Naive thymus-derived CD4-positive, alpha-beta T cell (primary cell): ENCODE measurements at places on chromosomes 5 and 9. TPM values are rescaled to one million over a fixed set of nuclear protein-coding genes. Genes with fewer than 3 reads are reported as not detected.

DNA sequence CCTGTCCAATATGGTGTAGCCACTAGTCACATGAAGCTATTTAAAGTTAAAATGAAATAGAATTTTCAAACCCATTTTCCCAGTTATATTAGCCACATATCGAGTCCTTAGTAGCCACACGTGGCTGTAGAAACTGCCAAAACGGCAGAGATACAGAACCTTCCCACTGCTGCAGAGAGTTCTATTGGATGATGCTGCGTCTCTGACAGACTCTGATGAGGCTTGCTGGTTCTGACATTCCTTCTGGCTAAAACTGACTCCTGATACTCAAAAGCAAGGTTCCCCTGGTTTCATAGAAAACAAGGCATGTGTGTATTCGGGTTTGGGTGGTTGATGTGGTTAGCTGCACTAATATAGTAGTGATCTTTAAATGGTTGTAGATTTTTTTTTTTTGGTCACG, 91.5 kb downstream of the TLE4 start:
- DNase-seq: no peak

DNA sequence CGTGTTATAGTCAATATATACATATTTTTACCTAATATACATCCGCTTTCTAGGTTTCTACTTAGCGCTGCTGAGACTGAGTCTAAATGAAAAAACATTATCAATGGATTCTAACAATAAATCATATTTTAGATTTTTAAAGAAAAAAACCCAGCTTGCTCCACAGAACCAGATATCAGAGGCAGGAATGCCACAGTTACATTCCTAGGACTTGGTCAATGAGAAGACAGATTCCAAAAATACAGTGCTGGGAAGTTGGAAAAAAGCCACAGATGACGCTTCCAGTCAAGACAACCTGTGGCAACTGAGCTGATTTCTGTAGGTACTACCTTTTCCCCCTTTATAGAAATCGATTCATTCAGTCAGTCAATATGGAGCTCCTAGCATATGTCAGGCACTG, 577 bp upstream of the CCDC112 start:
- DNase-seq: no peak

DNA sequence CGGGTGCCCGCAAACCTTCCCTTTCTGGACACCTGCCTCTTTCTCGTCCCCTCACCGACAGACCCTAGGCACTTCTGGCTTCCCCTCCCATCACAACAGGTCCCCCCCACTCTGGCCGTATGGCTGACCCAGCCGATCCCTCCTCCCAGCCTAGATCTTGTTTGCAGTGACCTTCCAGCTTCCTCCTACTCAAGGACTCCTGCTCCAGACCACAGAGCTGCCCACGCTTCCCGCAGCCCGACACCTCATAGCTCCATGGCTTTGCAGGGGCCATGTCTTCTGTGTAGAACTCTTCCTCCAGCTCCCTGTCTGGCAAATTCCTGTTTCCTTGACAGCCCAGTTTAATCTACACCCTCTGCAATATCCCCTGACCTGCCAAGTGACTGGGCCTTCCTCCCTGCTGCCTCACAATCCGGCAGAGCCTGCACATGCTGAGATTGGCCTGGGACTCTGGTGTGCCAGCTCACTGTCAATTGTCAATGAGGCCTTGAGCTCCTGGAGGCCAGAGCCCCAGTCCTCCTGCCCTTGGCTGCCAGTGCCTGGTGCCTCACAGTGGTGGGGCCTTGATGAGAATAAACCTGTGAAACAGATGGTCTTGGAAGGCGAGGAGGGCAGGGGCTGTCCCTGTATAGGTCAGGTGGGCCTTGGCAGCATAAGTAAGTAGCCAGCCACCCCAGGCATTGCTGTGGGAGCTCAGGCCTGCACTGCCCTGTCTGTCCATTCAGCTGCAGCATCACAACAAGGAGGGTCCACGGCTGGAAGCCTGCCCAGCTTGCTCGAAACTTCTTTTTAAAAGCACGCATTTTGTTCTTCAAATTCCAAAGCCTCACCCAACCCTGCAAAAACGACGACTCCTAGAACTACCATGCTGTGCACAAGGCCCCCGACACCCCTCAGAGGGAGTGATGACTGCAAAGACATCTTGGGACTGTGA, 50.5 kb downstream of the GADD45G start:
- DNase-seq: no peak

DNA sequence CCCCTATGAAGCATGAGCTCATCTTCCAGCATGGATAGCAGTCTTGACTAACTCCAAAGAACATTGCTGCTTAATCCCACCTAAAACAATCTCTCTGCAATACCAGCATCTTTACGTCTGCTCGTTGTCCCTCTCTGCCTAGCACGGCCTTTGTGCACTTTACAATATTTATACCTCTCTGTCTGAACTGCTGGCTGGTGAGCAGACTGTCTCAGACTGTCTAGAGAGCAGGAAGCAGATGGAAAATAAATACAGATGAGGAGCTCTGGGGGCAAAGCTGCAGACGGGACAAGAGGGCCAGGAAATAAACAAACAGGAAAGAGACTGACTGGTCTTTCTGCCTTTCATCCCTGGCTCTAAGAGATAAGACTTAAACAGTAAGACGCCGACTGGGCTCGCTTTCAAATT, 224.8 kb downstream of the ENC1 start:
- no peak for DNase-seq

DNA sequence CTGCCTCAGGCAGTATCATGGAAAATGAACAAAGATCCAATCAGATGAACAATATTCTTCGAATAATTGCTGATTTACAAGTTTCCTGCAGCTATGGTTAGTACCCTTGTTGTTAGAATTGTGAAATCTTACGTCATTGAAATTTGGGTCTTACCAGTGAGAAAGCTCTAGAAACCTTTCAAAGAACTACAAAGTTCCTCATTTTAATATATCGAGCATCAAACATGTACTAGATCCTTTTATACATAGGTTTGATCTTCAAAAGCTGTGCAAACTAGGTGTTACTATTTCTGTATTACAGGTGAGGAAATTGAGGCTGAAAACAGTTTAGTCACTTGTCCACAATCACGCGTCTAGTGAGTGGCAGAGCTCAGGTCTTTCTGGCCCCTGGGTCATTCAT, 43.7 kb upstream of the ANGPTL2 start:
- DNase-seq: no peak

DNA sequence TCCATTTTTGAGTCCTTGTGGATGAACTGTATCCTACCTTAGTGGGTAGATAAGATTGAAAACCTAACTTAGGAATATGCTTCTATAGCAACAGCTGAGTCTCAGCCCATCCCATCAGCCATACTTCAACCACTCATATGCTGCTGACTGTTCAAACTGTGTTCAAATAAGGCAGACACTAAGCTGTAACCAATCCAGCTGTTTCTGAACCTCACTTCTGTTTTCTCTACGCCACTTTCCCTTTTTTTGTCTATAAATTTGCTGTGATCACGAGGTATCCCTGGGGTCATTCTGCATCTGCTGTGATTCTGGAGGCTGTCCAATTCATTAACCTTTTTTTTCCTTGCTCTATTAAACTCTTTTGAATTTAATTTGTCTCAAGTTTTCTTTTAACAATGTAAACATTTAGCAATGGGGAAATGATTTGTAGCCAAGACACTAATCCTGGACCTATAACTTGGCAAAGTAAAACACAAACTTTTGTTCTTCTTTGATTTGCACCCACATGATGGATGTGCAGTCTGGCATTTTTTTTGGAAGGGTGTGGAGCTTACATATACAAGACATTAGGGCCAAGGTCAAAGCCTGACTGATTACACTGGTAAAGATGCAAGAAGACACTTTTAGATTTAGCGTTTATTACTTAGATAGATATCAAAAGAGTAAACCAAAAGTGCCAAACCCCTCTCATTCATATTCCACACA, 14.9 kb upstream of the SCGB3A2 start:
- DNase-seq: no peak

DNA sequence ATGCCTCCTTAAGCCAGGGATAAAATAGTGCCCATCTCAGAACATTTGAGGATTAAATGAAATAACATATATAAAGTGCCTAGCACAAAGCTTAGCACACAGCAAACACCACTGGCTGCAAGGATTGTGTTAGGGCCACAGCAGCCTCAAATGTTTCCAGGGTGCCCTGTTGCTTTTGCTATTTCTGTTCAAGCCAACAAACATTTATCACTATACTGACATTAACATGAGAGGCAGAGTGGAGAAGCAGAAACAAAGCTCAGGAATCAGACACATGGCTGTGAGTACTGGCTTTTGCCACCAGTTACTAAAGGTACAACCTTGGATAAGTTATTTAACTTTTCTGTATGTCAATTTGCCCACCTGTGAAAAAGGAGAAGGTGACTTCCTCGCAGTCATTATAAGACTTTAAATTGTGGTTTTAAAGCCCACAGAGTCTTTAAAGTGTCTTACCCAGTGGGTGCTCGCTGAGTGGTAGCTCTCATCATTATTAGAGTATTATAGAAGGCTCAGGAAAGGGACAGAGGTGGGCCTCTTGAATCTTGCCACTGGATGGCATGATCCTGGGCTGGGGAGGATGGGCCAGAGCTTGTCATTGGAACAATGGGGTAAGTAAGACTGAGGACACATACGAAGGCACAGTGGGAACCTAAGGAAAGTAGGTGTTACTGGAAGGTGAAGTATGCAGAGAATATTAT, 98.2 kb downstream of the MARCHF3 start:
- DNase-seq: no peak

DNA sequence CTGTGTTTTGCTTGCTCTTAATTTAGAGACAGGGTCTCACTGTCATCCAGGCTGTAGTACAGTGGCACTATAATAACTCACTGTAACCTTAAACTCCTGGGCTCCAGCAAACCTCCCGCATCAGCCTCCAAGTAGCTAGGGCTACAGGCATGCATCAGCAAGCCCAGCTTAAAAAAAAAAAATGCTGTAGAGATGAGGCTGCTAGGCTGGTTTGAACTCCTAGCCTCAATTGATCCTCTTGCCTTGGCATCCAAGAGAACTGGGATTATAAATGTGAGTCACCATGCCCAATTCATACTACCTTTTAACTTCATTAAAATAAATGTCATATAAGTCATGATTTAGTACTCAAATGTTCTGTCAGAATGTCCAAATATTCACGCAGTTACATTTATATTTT, 2195.7 kb upstream of the C9orf72 start:
- DNase-seq: no peak

- no peak for DNase-seq
These were observed 1.1 kb downstream of the HEXB start for GRCh38 chr5:74685979-74686631.

Gene C5orf58
- not detected for total RNA-seq

Gene HRCT1
- total RNA-seq: not detected

Gene ITK
- 324 TPM for total RNA-seq

Gene SV2C
- total RNA-seq: not detected

Gene MELK
- total RNA-seq: 40.2 TPM in 2 replicates

Gene RNF44
- 260 TPM for total RNA-seq

Gene TXNDC8
- total RNA-seq: not detected

Gene SH3RF2
- not detected for total RNA-seq

Gene ADAMTS12
- total RNA-seq: not detected
